ENCODE measurements at places on chromosomes 3 and 15.

DNA sequence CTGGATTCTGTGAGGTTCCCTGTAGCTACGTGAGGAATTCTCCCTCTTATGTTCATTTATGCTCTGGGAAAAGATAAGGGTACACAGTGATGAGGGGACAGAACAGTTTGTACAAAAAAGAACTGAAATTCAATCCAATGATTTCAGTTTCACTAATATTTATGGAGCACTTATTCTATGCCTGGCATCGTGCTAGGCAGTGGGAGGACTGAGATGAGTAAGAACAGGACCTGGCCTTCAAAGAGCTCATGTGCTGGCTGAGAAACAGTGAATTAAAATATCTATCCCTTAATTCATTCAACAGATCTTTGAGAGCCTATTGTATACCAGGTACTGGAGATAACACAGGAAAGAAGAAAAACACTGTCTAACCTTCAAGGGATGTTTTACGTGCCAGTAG is 22.2 kb downstream of the SSR3 start:
- DNase-seq = no peak

GRCh38 chr15:58491499-58492202 is 59.9 kb downstream of the LIPC start:
- DNase-seq = no peak

GRCh38 chr3:8524656-8525399 is 23.2 kb downstream of the LMCD1 start:
- DNase-seq = no peak

- no peak for DNase-seq
Measured at GRCh38 chr3:191795196-191795595, 334.2 kb downstream of the PYDC2 start.

GRCh38 chr15:68403161-68403941 is 28.6 kb downstream of the ITGA11 start:
- no peak for DNase-seq

GRCh38 chr3:61452535-61453090 is 108.8 kb upstream of the PTPRG start:
- no peak for DNase-seq

DNA sequence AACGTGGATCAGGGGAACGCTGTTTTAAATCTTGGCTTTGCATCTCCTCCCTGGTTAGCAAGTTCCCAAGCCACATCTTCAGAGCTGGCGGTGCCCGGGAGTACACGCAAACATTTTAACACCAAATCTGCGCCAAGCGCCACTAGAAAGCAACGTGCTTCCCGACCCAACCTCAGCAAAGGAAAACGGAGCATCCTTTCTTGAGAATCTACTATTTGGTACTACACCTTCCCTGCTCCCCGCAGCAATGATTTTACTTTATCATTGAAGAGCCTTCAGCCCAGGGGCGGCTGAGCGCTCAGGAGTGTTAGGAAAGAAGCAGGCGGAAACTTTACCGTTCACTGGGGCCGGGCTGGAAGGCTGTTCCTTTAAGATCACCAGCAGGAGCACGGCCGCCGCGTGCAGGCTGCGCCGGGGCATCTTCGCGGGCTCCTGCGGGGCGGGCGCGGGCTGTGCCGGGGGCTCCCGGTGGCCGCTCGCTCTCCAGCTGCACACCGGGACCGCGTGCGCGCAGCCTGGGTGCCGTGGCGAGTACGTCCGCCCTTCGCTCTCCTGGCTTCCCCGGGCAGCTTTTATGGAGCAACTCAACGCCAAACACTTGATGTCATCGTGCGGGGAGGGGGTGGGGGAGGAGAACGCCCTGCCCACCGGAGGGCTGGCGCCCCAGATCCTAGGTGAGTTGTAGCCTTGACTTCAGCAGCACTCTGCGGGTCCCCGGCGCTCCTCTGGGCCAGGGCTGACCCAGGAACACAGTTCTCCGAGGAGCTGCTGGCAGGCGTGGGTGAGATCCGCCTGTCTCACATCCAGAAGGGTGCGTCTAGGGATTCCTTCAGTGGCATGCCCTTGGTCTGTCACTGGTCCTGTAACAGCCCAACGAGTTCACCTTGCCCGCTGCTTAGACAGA is at the start of gene CA12:
TSS of gene CA12 (minus strand) at position 546 of the 904 bp plus-strand sequence. CDS start at position 420, 126 bp downstream.
- DNase-seq = peak; percentile 86

DNA sequence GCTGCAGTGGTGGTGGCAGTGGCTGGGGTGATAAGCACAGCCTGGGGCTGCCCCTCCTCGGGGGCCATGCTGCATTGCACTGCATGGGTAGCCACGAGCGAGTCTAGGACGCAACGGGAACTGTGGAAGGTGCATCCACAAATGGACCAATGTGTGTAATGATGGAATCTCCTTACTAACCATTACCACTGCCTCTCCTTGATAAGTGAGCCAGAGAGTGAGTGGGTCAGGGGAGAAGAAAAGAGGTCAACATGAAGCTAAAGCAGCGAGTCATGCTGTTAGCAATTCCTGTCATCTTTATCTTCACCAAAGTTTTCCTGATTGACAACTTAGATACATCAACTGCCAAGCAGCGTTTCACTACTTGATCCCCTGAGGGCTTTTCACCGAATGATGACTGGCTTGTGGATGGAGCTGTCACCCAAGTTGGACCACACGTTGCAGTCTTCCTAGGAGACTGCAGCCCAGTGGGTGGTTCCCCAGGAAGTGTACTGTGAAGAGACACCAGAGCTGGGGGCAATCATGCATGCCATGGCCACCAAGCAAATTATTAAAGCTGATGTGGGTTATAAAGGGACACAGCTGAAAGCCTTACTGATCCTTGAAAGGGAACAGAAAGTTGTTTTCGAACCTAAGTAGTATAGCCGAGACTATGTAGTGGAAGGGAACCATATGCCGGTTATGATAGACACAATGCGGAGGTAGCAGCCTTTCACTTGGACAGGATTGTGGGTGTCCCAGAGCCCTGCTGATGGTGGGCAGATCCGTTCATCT is 20.6 kb downstream of the SAMD7 start:
- DNase-seq = no peak

DNA sequence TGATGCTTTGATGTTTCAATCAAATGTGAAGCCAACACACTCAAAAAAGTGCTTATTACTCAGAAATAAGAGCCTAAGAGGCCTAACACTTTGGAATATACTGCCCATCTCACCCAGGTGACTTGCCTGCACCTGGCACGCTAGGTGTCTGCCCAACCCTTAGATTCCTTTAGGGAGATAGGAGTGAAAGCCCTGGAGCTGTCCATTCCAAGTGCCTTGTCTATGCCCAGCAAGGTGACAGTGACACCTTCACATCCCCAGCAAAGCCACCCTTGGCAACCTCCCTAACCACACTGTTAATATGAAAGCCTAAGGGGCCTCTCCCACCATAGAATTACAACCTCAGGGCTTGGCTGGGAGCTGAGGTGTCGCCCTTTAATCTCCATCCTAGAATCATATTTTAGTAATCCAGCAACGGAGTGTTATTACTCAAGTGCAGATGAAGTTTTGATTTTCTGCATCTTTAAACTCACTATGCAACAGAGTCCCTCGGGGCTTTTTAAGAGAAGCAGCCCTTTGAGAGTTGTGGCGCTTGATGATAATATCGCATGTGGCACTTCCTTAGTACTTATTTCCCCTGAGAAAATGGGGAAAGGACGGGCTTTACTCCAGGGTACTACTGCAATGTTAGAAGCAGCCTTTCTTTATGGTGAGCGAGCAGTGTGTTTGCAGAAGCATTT is 24.8 kb downstream of the ATP10A start:
- no peak for DNase-seq

GRCh38 chr15:90000186-90001001 is 730 bp upstream of the ZNF710 start:
- DNase-seq = no peak

DNA sequence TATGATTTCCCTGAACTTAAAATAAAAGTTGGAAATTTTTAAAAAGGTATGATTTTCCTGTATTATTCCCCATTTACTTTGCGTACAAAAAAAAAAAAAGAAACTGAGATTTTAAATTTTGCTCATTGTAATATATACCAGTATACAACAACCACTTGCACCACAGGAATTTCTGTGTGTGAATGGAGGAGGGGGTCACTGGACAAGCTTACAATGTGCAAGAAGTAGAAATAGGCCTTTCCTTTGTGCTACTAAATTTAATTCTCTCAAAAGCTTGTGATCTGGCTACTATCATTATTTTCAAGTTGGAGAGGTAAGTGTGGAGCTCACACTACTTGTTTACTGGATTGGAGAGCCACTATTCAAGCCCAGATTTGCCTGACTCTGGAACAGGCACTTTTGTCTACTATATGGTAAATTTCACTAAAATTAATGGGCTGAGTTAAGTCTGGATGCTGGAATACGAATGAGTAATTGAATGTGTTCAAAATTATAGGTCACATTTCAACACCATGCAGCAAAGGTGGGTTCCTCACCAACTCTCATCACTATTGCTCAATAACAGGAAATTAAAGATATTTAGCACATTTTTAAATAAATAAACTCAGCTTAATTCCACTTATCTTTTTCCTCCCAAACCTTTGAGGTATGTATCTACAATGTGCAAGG is 148.0 kb upstream of the MBNL1 start:
- DNase-seq = no peak

GRCh38 chr3:33364531-33365128 is 75.6 kb downstream of the UBP1 start:
- DNase-seq = no peak

DNA sequence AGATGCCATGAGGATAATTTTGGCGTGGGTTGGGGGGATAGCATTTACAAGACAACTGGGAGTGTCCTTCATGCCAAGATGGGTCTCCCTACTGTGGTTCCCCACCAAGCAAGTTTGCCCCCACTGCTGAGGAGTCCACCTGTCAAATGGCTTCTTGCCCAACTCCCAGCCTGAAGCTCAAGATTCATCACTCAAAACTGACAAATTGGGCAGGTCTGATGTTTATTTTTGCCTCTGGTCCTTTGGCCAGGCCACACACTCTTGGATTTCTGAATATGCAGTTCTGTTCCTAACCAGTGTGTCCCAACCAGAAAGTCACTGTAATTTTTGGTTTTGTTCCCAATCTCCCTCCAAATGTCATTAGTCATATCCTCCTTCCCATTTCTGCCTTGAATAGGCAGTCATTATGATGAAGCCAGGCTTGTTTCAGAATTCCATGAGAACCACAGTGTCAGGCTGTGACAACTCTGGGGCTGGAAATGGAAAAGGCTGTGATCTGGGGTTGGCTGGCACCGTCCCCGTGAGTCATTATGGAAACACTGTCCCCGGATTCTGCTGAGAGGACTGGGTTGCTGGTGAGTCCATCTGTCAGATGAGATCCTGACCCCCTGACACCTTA is 29.3 kb upstream of the MEF2A start:
- no peak for DNase-seq

- no peak for DNase-seq
Measured at GRCh38 chr3:24287755-24288450, 206.7 kb downstream of the THRB start.

GRCh38 chr15:78206326-78207109 is 27.8 kb downstream of the ACSBG1 start:
- peak; percentile 15 for DNase-seq

DNA sequence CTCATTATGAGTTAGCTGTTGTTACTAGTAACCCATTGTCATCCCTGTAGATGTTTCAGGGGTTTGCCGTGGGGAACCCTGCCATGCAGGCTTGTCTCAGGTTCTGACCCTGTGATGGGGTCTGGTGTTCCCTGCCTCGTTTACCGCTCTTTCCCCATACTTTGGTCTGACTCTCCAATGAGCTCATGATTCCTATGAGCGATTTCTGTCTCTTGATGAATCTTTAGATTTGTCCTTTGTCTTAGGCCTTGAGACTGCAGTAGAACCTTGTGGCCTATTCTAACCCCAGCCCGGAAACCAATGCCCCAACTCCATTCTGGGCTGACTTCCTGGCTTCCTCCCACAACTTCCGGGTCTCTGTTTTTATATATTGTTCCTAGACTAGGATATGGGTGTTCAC is 11.3 kb upstream of the IQGAP1 start:
- DNase-seq = no peak

GRCh38 chr3:30285188-30286006 is 321.0 kb upstream of the TGFBR2 start:
- DNase-seq = no peak

DNA sequence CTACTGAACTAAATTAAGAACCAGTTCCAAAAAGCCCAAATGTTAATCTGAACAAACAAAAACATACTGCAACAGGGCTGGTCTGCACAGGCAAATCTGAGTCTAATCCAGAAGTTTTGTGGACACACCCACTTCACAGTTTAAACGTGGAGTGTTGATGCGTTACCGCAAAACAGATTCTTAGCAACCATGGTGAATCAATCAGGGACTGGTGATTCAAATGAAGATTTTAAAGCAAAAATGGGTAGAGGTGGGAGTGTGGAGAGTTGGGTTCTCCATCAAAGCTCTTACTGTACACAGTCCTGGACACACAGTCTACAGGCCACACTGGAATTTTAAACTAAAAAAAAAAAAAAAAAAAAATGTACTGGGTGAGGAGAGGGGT is 5.2 kb downstream of the ANXA2 start:
- DNase-seq = no peak

GRCh38 chr15:40630313-40630712 is 36.3 kb downstream of the KNL1 start:
- DNase-seq = no peak

- no peak for DNase-seq
Measured at GRCh38 chr3:98798820-98799219, 35.7 kb downstream of the ST3GAL6 start.

GRCh38 chr15:31985607-31986006 is 44.7 kb upstream of the CHRNA7 start:
- no peak for DNase-seq

- DNase-seq = no peak
Measured at GRCh38 chr3:40054568-40055222, 245.3 kb downstream of the MYRIP start.

GRCh38 chr3:197017003-197017402 is 12.6 kb downstream of the MELTF start:
- DNase-seq = no peak

GRCh38 chr3:182948305-182948704 is 32.0 kb downstream of the DCUN1D1 start:
- DNase-seq = no peak

DNA sequence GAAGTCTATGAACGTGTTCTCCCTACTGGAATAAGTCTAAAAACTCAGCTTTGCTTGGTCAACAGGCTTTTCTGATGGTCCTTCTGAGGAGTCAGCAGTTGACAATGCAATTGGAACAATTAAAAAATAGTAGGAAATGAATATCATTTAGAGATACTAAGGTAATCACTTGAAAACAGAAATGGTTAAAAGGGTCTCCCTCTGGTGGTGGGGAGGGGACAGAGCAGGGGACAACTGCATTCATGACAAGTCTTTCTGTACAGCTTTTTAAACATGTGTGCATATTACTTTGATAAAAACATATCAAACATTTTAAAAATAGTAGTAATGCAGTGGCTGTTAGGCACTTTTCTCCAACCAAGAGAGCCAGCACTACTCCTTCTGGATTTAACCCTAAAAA is 119.9 kb upstream of the FHIT start:
- no peak for DNase-seq
